ENCODE measurements at places on chromosomes 3 and 15.

GRCh38 chr3:183895296-183895695 is 10.6 kb upstream of the PARL start:
- DNase-seq, result no peak

- DNase-seq, result no peak
Measured at GRCh38 chr3:172125963-172126457, 86.6 kb downstream of the FNDC3B start.

DNA sequence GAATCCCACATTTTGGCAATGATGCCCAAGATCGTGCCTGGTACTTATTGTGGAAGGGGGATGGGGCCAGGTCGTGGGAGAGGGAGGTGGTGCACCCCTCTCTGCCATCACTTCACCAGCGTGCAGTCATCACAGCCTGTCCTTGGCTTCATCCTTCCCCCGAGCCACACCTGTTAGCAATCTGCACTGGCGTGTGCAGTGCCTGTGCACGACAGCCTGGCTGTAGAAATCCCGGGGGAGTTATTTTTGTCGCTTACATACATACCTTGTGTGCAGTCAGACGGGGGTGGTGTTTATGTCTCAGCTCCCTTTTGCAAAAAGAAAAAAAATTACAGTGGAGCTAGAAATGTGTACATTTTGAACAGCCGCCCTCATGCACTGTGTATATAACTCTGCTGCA is 216.0 kb downstream of the TLE3 start:
- DNase-seq, result no peak

- no peak for DNase-seq
Measured at GRCh38 chr3:194503081-194503531, 16.3 kb upstream of the ATP13A3 start.

DNA sequence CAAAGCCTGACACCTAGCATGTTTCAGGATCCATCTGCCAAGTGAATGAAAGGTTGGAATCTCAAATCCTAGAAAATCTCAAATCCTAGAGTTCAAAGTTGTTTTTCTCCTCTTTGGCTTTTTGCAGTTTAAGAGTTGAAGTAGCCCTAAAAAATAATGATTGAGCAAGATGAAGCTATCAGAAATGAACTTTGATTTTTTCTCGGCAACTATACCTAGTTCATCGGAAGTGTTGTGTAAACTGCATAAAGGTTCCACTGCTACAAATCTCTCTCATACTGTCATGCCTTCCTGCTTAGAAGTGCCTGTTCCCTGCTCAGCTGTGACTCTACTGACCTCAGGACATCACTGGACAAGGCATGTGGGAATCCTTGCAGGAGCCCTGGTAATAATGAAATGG is 35.8 kb upstream of the FOXB1 start:
- no peak for DNase-seq

- no peak for DNase-seq
Measured at GRCh38 chr3:101890716-101891115, 41.4 kb downstream of the NFKBIZ start.

GRCh38 chr15:35560258-35560657 is 14.3 kb upstream of the DPH6 start:
- DNase-seq, result no peak

GRCh38 chr3:187967993-187968392 is 186.0 kb upstream of the LPP start:
- no peak for DNase-seq

DNA sequence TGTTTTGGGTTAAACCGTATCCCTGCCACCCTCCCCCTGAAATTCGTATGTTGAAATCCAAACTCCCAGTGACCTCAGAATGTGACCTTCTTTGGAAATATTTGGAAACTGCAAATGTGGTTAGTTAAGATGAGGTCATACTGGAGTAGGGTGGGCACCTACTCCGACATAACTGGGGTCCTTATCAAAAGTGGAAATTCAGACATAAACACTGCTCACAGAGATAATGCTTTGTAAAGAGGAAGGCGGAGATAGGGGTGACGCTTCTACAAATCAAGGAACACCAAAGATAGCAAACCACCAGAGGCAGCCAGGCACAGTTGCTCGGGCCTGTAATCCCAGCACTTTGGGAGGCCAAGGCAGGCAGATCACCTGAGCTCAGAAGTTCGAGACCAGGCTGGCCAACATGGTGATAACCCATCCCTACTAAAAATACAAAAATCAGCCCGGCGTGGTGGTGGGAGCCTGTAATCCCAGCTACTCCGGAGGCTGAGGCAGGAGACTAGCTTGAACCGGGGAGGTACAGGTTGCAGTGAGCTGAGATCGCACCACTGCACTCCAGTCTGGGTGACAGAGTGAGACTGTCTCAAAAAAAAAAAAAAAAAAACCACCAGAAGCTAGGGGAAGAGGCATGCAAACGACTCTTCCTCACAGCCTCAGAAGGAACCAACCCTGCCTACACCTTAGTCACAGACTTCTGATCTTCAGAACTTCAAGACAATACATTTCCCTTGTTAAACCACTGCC is 51.1 kb upstream of the CHD2 start:
- DNase-seq, result no peak

DNA sequence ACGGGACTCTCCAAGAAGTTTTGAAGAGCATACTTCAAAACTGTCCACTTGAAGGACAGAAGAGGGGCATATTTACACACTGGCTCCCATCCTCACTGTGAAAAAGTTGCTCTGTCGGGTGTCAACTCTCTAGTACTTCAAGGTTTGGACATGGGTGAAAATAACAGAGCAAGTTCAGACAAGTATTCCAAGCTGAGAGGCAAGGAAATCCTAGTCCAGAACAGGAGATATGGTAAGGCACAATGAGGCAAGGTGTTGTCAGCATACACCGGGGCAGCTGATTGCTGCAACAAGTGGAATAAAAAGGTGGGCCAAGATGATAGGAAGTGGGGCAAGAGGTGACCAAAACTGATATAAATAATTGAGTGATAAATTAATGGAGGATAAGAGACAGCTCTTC is 4.8 kb upstream of the TFDP2 start:
- DNase-seq, result no peak

- DNase-seq, result no peak
Measured at GRCh38 chr15:90810354-90810753, 58.0 kb upstream of the FURIN start.

GRCh38 chr3:71441217-71441924 is 142.2 kb downstream of the FOXP1 start:
- DNase-seq, result no peak

DNA sequence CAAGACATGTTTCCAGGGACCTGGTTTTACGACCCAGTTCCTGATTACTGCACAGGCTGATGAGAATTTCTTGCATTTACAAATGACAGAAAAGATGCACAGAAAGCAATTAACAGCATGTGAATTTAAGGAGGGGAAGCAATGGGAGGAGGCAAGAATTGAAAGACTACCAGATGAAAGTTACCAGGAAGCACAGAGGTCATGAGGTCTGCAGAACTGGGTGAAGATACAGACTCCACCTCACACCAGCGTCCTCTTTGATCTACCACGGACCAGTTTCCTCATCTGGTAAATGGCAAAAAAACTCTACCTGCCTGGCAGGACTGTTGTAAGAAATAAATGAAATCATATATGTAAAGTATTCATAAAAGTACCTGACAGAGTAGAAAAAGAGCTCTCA is 266.0 kb downstream of the MAGI1 start:
- no peak for DNase-seq

Measured in cerebellar nuclear complex (tissue), 1 donor.